LoVo (cell line): ENCODE measurements at places on chromosomes 2 and 18.

- DNase-seq = no peak
Observed at GRCh38 chr2:240432820-240433801, 2.4 kb upstream of the GPC1 start.

- DNase-seq = no peak
Observed at GRCh38 chr2:239318151-239318611, 82.6 kb downstream of the HDAC4 start.

DNA sequence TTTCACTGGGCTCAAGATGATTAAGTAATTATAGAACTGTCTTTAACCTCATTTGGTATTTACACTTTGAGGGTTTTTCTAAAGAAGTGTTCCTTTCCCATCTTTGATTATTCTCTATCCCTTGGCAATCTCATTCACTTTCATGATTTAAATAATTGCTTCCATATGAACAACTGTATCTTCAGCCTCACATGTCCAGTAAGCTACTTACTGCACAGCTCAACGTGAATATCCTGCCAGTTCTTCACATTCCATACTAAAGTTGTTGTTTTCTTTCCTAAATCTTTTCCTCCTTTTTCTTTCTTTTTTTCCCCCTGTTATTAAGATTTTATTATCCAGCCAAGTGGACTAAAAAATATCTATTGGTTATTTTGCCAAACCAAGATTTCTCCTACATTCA lies 37.7 kb downstream of the ZC3H15 start:
- no peak for DNase-seq

DNA sequence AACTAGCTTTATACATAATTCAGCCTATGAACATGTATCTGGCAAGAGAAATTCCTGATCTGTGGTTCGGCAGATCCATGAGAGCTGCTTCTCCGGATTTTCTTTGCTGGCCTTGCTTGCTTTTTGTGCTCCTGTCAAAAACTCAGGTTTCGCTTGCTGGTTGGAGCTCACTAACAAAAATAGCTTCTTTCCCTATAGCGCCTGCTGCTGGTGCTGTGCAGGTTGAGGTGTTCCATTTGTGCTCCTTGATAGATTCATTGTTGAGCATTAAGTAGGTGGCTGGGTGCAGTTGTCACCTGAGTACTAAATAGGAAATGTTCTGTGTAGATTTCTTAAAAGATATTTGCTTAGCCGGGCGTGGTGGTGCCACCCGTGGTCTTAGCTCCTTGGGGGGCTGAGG lies 148.1 kb downstream of the PRPF40A start:
- no peak for DNase-seq

DNA sequence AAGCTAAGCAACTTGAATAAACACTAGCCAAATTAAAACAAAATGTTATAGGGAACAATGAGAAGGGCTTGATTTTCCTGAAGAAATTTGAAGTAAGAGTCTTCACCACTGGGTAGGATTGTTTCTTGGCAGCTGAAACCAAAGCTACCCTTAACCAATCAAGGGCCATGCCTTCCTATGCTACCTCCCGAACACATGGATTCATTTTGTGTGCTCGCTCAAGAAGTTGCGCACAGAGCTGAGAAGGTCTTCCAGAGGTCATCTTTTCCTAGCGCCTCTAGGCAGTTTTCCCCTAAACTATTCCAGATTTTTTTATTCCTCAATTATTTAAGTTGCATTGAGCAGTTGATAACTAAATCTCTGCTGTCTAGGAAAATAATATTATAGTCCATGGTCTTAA lies 264.6 kb downstream of the RBM43 start:
- DNase-seq = no peak

GRCh38 chr2:172978063-172978383 lies 97.6 kb upstream of the MAP3K20 start:
- no peak for DNase-seq

DNA sequence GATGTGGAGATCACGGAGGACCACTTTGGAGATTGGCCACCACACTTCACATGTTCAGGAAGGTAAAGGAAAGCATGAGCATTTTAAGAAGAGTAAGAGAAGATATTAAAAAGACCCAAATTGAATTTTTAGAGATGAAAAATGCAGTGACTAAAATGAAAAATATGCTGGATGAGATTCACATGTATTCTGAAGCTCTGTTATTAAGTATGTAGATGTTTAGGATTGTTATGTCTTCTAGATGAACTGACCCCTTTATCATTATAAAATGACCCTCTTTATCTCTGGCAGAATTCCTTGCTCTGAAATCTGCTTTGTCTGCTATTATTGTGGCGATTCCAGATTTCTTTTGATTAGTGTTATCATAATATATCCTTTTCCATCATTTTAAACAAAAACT lies 36.0 kb upstream of the DYNC2LI1 start:
- no peak for DNase-seq

- no peak for DNase-seq
Observed at GRCh38 chr2:165985120-165985519, 31.5 kb upstream of the TTC21B start.

DNA sequence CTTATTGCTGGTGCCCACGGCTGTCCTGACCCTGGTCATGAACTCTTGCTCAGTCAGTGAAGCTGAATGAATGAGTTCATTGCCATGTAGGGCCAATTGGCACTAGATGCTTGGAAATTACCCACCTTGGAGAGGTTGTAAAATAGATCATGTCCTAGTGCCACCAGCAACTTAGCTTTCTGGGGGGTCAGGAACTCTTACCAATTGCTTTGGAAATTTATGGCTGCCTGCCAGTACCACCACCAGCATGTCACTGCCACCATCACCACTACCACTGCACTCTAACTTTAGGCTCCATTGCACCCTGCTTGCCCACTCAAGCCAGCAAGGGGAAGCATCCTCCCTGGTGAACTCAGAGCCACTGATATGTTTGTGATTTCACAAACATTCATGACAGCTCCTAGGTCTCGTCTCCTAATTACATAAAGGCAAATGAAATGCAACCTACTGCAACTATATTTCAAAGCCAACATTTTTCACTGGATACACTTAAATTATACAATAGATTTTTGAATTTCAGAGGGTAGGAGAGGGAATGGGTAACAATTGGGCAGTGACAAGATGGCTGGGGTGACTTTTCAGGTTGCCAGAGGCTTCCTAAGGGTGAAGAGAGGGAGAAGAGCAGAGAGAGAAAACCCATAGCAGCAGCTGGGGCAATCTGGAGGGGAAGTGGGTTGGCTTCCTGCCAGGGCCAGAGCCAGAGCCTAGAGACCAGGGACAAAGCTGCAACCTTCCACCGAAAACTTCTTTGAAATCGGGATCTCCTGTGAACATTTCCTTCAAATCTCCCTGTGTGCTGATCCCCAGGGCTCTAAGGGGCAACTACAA lies 3.5 kb upstream of the EMILIN1 start:
- DNase-seq = no peak

GRCh38 chr18:49510393-49511115 lies 23.5 kb upstream of the C18orf32 start:
- DNase-seq = peak; percentile 71

DNA sequence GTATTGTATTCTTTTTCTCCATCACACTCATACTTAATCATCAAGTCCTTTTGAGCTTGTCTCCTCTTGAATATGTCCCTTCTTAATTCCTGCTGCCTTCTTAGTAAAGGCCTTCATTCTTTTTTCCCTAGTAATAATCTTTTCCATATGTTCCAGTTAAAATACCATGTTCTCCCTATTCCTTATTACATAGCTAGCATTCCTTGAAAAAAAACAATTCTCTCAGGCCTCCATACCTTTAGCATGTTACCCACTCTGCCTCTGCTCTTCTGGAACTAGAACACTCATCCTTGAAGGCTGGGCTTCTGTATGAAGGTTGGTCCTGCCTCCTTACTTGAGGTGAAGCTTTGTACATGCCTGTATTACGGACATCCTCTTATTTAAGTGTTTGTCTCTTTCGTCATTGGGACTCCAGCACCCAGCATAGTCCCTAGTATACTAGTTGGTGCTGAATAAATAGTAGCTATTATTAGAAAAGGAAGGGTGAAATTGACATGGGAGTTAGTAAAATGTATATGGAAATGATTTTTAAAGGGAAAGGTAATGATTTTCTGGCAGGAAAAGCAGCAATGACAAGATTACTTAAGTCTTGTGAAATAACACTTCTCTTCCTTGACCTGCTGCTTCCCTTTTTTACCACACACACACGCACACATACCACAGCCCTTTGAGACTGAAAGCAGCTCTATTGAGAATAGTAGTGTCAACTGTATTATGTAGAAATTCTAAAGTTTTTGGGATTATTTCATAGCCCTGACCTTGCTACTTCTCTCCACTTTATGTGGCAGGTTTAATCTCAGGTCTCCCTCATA lies 45.6 kb downstream of the REL start:
- DNase-seq = no peak

DNA sequence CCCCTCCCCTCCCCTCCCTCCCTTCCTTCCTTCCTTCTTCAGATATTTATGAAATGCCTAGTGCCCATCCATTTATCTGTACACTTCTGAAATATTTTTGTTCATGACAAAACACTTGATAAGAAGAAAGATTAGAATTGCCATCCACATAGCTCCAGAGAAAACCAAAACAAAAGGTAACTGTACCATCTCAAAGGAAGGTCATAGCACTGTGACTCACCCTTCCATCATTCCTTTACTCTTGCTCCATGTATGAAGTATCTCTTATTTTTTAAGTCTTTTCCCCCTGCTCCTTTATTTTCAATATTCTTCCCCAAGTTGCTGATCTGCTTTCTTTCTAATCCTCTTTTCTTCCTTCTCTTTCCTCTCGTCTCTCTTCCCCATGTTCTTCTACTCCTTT lies 9.9 kb downstream of the CNTNAP5 start:
- no peak for DNase-seq

GRCh38 chr2:173858291-173858731 lies 106.9 kb downstream of the SP3 start:
- no peak for DNase-seq

- DNase-seq = no peak
Observed at GRCh38 chr2:191620144-191620543, 57.8 kb upstream of the NABP1 start.

- DNase-seq = no peak
Observed at GRCh38 chr2:133573491-133574162, 5.4 kb upstream of the NCKAP5 start.

GRCh38 chr18:36298126-36298741 lies 721 bp downstream of the FHOD3 start:
- no peak for DNase-seq

GRCh38 chr2:155907211-155907610 lies 425.3 kb downstream of the NR4A2 start:
- DNase-seq = no peak

- DNase-seq = no peak
Observed at GRCh38 chr18:74507097-74507881, 11.1 kb downstream of the CNDP2 start.

DNA sequence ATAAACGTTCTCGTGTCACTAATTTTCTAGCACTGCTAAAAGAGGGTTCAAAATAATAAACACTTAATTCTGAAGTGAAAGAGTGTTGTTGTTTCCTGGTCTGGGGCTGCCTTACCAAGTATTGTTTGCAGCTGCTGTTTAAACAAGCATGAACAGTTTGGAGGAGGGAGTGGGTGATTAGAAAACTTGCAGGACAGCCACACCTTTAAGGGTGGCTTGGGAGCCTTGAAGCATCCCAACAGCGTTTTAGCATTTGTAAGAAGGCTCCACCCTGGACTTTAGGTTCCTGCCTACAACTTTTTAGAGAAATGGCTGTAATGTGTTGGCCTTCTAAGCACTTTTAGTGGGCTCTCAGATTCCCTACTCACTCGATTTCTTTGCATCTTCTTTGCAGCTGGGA lies 371.6 kb downstream of the TGIF1 start:
- DNase-seq = no peak

GRCh38 chr2:15989559-15989958 lies 49.2 kb downstream of the MYCN start:
- no peak for DNase-seq
